ENCODE measurements at places on chromosomes 6 and 20.

GRCh38 chr20:33821270-33821836 lies 10.2 kb downstream of the CHMP4B start:
- no peak for DNase-seq

DNA sequence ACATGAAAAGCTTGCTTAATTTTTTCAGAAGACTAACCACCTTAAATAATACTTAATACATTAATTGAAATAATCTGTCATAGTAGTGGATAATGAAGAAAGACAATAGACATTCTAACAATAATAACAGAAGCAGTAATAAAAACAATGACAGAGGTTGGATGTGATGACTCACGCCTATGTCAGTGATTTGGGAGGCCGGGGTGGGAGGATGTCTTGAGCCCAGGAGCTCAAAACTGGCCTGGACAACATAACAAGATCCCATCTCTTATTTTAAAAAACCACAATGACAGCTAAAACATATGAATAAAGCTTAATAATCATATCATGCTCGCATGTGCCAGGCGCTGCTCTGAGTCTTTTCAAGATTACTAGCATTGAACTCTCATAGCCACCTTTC lies 105.5 kb downstream of the IPCEF1 start:
- no peak for DNase-seq

GRCh38 chr20:58988565-58988882 lies 7.5 kb downstream of the NELFCD start:
- DNase-seq: no peak

DNA sequence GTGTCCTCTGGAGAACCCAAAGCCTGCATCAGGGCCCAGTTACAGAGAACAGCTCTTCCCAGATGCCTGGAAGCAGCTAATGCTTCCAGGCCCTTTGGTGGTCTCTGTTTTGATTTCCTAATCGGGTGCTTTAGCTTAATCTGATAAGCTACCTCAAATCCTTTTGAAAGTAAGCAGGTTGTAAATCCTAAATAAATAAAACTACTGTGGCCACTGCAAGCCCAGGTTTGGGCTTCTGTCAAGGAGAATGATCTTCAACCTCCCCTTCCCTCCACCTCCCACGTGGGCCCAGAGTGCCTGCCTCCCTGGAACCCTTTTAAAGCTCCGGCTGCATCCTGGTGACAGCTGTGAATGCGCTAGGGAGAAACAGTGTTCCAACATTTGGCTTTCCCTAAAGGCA lies 25.2 kb upstream of the FYN start:
- no peak for DNase-seq

GRCh38 chr6:508614-509013 lies 117.1 kb downstream of the IRF4 start:
- no peak for DNase-seq

DNA sequence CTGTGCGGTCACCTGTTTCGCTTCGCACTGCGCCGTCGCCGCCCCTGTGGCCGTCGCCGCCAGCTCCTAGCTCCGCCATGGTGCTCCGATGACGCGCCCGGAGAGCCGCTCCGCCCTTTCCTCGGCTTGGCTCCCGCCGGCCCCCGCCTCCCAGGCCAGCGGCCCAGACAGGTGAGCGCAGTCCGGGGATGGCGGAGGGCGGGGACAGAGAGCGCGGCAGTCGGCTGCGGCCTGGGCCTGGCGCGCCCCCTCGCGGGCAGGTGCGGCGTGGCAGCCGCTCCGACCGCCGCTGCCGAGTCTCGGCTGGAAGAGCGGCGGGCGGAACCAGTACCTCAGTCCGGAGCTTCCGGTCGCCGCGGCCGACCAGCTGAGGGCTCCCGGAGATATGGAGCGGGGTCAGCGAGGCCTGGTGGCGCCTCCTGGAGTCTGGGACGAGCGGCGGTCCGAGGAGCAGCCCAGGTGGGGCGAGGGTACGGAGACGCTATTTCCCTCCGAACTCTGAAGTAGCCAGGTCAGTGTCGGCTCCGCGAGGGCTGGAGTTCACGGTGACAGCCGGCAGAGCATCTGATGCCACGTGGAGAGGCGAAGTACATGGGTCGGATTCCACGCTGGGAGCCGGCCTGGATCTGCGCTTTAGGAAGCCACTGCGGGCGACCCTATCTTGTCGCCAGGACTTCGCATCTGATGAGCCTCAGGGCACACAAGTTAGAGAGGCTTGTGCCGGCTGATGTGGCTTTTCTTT lies at the start of gene MAP7:
Gene MAP7 (minus strand): TSS at position 93 of the 742 bp plus-strand sequence. CDS start 14 bp downstream, at position 79.
- DNase-seq: peak; percentile 59

DNA sequence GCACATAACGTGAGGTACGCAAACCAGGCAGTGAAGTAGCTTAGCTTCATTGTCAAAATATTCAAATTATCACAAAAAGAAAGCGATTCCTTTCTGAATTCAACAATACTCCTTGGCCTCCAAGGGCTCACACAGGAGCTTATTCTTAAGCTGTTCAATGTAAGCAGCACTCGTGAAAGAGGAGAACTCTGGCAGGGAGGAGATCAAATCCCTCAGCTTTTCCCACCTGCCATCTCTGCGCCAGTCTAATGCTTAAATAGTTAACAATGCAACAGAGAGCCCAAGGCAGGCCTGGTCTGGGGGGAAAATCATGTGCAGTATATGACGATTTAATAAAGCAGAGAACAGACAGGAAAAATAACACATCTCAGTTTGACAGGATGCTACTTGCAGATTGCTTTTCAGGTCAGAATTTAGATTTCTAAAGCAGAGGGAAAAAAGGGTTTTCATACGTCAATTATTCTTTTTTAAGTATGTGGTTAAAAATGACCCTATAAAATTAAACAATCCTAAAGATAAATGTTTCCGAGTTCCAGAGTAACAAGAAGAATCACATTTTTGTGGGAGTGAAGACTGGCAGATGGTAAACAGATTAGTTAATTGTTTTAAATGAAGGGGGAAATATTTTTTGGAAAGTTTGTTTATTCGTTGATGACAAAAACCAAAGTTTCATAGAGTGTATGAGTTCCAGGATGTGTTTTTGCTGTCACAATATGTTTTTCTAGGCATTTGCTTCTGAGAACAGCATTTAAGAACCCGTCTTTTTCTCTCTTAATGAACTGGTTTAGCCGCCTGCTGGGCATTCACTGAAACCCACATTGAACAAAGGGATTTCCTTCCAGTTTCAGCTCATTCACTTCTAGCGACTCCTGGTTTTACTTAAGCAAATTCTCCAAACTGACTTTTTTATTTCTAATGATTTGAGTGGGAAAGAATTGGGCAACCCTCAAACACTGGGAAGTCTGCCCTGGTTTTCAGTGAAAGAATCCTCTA lies 45.9 kb downstream of the PLAGL1 start:
- peak; percentile 57 for DNase-seq

DNA sequence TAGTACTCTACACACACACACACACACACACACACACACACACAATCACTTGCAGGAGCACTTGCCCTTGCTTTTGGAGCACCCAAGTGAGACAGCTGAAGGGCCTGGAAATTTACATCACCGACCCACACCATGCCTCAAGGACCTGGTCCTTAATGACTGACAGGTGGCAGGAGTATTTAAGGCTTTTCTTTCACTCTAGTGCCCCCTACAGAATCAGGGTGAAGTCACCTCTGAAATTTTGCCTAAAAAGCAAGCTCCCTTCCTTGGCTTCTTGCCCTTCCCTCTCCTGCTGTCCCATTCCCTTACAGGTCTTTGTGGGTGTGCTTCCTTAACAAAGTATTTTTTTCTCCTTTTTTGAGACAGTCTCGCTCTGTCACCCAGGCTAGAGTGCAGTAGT lies 353.5 kb upstream of the IRAK1BP1 start:
- DNase-seq: no peak

DNA sequence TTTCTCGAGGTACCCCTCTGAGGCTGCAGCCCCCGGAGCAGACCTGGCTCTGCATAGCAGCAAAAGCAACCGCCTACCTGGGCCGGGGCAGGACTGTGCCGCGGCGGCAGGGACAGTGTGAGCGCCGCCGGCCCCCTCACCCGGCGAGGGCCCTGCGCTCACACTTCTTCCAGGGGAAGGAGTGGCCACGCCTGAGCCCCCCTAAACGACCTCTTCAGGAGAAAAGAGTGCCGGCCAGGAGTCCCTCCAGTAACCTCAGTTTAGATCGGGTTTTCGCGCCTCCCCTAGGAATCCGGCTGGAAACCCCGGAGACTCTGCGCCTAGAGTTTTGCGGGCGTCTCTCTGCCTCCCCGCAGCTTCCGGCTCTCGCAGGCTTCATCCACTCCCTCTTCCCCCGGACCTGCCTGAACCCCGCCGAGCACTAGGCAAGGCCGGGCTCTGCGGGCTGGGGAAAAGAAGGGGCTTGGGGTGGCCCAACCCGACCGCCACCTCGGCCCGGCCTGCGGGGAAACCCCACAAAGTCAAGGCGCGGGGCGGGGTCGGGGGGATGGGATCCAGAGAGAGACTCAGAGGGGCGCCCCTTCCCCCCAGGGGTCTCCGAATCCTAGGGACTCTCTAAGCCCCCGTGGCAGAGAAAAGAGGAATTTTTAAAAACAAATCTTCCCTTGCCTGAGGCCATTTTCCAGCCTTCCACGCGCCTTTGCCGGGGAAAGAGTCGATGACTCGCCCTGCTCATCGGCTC lies 558 bp downstream of the LINC00237 start:
- no peak for DNase-seq

DNA sequence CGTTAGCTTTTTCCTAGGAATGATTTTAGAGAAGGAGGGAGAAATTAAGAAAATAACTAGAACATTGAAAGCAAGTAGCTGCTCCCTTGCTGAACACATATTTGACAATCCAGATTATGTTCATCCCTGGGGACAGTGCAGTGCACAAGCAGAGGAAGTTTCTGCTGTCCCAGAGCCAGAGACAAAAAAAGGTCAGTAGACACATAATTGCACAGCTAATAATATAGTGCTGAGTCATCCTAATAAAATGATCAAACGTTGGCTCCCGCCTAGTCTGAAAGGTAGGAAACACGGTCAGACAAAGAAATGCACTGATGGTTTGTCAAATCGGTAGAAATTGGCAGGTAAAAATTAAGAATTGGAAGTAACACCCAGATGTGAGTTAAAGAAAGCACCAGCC lies 21.7 kb upstream of the SSTR4 start:
- no peak for DNase-seq

DNA sequence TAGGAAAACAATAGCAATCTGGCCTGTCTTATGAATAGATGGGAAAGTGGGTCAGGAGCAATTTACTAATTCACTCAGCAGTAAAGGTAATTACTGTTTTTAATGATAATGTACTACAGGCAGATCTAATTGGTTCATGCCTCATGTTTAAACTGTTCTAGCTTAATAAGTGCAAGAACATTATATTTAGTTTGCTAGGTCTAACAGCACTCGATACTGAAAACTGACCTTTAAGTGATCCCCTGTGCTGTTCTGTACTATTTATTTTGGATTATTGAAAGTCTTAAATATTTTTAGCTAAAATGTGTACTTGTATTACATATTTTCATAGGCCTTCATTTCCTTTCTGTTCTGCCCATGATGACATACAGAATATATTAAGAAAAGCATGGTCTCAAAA lies 998.0 kb upstream of the GJE1 start:
- no peak for DNase-seq

GRCh38 chr6:46927066-46927465 lies 5.3 kb upstream of the ADGRF5 start:
- DNase-seq: no peak

GRCh38 chr6:109424946-109425345 lies 15.5 kb downstream of the PPIL6 start:
- DNase-seq: no peak

DNA sequence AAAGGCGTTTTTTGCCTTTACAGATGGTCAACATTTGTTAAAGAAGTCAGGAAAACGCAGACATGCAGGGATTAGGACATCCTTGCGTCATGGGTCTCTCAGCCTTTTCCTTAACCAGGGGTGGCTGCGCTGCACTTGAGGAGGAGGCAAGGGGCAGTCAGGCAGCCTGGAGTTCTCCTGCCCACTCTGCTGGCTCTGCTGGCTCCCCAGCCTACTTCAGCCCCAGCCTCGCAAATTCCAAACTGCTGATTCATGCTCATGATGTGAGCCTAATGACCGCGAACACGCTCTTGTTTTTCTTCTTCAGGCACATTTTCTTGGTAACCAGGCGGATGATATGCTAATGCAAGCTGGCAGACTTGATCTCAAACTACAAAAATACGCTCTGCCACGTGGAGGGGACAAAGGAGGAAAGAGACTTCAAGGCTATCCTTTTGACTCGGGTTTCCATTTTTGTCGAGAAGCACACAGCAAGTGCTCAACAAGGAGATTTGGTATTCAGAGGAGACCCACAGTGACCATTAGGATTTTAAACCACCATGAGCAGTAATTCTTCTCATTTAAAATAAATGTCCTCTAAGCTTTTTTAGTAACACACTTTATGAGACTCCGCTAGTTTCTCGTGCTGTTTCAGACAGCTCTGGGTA lies 290.3 kb upstream of the STXBP5 start:
- DNase-seq: peak; percentile 90

DNA sequence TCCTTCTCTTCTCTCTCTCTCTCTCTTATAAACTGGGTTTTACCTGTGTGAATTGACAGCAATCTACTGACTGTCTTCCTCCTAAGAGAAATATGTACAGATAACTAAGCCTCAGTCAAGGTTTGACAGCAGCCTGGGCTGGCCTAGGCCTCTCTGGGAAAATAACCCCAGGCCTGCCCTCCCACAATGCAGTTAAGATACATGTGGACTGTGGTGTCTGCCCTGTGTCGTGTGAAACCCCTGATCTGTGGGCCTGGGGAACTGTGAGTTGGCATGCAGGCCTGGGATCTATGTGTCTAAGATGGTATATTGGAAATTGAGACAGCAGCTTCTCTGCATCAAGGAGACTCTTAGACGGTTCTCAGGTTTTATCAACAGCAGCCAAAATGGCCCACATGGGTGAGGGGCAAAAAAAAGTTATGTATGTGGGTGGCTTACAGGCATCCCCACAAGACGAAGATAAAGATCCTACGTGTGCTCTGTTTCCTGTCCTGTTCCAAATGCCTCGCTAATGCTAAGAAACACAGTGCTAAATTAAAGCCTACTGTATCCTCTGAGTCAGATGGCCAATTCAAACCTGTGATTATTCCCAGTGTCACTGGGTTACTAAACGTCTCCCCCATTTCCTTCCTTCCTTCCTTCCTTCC lies 19.0 kb downstream of the LRFN2 start:
- no peak for DNase-seq

- DNase-seq: no peak
Observed at GRCh38 chr20:1983301-1983700, 10.6 kb downstream of the PDYN start.

DNA sequence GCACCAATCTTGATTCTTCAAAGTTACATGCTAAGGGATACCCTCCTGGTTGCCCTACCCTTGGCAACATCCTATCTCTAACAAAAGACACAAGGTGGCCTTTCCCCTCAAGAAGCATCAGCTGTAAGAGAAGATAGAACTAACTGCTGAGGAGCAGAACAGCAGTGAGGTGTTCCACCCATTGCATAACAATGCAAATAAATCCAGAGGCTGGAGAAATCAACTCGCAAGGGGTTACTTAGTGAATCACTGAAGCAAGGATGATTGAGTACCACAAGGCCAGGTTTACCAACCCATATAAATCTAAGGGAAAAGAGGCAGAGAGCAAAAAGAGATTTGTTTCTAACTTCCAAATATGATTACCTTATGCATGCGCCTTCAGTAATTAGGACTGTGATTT lies 36.7 kb downstream of the F13A1 start:
- no peak for DNase-seq

DNA sequence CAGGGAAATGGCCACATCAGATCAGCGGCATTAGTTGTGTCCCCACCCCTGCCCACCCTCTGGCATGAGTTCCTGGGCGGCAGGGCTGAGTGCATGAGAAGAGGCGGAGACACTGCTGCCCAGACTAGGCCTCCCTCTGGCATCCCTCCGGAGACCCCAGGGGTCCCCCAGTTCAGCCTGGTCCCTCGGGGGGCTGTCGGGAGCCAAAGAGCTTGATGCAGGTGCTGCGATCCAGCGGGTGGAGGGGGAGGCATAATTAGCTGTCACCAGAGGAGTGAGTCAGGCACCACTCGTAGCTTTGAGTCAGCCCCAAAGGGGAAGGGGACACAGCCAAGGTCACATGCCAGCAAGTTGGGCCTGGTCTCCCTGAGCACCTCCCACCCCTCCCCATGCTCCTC lies 34.5 kb downstream of the DLGAP4 start:
- no peak for DNase-seq
